ENCODE measurements at places on chromosomes 16 and 17. TPM values are rescaled to one million over a fixed set of nuclear protein-coding genes. Genes with fewer than 3 reads are reported as not detected.

Gene ADGRG1
- total RNA-seq: 148 TPM

Gene CPNE7
- total RNA-seq: 75.3 TPM

Gene MPG
- total RNA-seq: 61.1 TPM

Gene CHMP6
- 36.4 TPM for total RNA-seq

Gene SKAP1
- total RNA-seq: not detected

Gene TMEM204
- 0.09 TPM for total RNA-seq

Gene C17orf78
- not detected for total RNA-seq

Gene KRTAP4-12
- not detected for total RNA-seq

Gene IFI35
- 19.0 TPM for total RNA-seq

Gene ITGB4
- 117 TPM for total RNA-seq

Gene KIAA0753
- 19.9 TPM for total RNA-seq

Gene ACSM2A
- not detected for total RNA-seq

Gene SLC13A5
- 0.17 TPM for total RNA-seq

Gene P4HB
- 727 TPM for total RNA-seq

All from A549 treated with AZD2906 at 1 μM for 4 hours (cell line).